ENCODE measurements at places on chromosomes 11 and 22.

- DNase-seq: no peak
Observed at GRCh38 chr11:75264356-75264755, 23.8 kb downstream of the TPBGL start.

GRCh38 chr11:123045101-123045500 lies 16.8 kb downstream of the HSPA8 start:
- DNase-seq: no peak

GRCh38 chr11:26247340-26247739 lies 84.6 kb upstream of the ANO3 start:
- no peak for DNase-seq

DNA sequence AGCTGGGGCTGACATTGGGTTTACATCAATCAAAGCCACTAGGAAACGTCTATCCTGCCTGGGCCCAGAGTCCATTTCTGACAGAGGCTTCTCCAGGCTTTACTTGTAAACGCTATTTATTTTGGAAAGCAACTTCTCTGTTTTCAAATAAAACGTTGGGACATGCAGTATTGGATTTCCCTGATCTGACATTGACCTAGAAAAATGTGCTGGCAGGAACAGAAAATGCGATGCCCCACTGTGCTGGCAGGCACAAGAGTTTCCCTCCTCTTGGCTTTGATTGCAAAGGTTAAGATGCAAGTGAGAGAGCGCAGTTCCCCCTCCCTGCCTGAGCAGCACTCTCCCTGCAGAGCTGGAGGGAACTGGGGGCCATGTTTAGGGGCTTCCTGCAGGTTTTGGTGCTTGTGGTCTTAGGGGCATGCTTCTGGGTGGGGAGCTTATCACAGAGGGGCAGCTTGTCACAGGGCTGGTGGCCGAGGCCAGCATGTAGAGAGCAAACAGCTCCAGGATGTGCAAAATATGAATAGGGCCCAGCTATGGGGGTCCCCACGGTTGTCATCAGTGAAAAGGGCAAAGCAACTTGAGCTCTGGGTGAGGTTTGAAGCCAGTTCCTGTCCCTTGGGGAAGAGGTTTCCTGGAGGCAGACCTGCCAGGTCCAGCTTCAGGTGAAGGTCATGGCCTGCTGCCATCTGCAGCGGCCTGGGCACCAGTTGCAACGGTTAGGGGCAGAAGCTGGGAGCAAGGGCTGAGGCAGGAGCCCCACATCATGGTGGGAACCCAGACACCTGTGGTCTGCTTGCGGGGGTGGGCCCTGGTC lies 42.3 kb upstream of the DKK3 start:
- DNase-seq: no peak

- peak; percentile 54 for DNase-seq
Observed at GRCh38 chr11:61061081-61061826, 41.0 kb upstream of the CD5 start.

- DNase-seq: no peak
Observed at GRCh38 chr11:132078264-132079076, 708.1 kb downstream of the NTM start.

DNA sequence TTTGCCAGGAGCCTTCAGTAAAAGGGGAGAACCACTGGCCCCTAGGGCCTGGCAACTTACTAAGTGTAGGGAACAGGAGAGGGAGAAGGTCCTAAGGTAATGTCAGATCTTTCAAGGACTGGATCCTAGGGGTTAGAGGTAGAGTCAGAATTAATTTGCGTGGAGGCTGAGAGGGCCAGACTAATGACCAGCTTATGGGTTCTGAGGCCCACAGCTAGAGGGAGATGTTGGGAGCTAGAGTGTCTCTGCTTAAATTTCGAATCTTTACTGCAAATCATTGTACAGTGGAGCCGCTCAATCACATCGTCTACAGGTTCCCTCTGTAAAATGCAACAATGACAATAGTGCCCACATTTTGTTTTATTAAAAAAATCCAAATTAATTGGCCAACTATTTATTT lies 31.4 kb downstream of the CLMP start:
- no peak for DNase-seq

DNA sequence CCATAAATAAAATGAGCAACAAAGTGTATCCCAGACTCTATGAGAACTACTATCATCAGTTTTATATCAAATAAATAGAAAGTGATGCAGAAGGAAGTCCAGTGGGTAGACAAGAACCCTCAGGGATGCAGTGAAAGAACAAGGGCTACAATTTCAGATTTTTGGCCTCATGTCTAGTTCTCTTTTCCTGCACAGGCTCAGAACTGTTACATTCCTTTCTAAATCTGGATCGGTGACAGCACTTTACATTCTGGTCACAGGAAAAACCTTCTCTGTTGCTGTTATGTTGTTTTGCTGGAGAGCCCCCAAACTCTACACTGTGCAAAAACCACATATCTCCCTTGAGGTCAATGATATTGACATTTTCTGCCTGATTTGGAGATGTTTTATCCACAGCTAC lies 108.8 kb upstream of the ANO5 start:
- DNase-seq: no peak

GRCh38 chr11:89487016-89487415 lies 4.2 kb downstream of the NOX4 start:
- DNase-seq: no peak

- DNase-seq: no peak
Observed at GRCh38 chr11:30281476-30282288, 41.2 kb upstream of the ARL14EP start.

DNA sequence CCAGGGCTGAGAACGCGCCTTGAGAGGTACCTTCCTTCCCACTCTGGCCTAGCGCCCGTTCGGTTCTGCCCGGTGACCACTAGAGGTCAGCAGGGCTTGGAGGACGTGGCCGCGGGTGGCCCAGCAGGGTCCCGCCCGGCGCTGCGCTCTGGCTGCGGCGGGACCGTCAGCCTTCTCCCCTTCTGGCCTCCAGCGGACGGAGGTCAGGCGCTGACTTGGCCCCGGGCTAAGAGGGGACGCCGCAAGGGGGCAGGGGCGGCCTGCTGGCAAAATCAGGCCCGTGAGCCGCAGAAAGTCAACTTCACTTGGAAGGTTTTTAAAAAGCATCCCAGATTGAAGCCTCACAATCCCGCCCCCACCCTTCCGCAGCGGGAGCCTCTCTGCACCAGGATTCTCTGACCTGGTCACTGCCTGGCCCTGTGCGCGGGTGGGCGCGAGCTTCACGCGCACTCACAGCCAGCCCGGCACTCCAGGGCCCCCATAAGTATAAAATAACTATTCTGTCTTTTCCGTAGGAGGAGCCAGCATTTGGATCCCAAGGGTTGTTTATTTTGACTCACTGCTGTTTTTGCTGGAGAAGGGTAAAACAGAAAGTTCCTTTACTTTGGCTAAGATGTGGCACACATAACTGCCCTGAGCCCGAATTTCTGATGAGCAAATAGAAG lies 23.2 kb upstream of the ZBTB16 start:
- DNase-seq: no peak

DNA sequence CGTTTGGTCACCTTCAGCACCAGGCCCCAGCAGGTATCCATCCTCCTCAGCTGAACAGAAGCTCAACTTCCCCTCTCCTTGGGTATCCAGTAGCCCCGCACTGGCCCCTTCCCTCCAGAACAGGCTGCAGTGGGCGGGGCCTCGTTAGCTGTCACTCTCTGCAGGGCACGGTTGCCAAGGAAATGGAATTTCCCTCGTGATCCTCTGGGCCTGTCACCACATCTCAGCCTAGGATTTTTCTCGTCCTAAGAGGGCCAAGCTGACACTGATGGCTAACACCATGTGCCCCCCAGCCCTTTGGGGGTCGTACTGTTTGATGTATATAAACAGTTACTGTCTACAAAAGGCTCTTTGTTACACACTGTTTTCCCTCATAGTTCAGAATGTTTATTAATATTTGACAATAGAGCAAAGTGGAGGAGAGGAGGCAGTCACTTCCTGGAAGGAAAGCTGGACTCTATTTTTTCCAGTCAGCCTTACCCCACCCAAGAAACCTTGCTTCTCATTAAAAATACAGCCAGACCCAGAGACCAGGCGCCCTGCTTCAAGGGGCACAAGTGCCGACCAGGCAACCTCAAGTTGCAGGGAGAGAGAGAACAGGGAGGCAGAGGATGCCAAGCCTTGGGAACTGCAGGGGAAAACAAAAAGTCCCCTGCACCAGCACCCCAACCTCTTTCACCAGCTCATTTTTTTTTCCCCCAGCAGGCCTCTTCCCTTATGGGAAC lies 44.5 kb downstream of the FEZ1 start:
- DNase-seq: no peak

DNA sequence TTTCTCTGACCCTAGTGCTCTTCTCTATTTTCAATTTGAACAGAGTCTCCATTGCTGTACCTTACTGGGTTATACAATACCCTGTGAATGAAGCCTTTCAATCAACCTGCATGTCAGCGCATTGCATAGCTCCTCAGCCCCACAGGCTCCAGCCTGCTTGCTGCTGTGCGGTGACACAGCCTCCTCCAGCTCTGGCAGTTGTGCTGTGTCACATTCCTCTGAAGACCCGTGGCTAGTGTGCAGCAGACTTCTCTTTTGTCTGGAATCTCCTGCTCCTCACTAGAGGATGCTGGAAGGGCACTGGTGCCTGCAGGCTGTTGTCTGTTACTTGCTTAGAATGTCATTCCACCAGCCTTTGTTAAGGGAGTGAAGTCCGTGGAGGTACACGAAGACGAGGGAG lies 390.1 kb upstream of the B3GAT1 start:
- DNase-seq: no peak

GRCh38 chr11:69416762-69417698 lies 64.4 kb upstream of the LINC01488 start:
- DNase-seq: no peak

DNA sequence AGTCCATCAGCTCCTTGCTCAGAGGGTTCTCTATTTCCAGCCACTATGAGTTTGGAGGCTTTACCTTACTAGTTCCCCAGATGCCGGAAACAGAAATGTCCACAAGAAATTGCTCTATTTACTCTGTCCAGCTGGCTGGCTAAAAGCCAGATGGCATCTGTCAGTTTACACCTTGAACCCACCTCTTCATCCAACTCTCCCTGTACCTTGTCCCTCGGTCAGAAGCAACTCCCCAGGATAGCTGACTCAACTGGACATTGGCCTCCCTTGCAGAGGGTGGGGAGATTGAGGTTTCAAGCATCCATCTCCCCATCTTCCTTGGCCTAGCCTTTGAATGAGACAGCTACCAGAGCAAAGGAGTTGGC lies 1.7 kb downstream of the C2CD2L start:
- no peak for DNase-seq

- DNase-seq: no peak
Observed at GRCh38 chr11:12114193-12115033, 4.0 kb downstream of the MICAL2 start.

DNA sequence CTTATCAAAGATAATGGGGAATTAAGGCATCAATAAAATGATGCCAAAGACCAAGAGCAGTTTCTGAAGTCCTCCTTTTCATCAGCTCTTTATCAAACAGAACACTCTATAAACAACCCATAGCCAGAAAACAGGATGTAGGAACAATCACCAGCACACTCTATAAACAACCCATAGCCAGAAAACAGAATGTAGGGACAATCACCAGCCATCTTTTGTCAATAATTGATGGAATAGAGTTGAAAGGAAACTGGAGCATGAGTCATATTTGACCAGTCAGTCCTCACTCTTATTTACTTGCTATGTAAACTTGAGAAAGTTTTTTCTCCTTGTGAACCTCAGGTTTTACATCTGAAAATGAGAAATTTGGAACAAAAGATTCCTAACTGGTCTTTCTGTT lies 10.0 kb downstream of the MS4A2 start:
- DNase-seq: no peak

- no peak for DNase-seq
Observed at GRCh38 chr22:42176255-42176915, 45.8 kb upstream of the CYP2D6 start.

DNA sequence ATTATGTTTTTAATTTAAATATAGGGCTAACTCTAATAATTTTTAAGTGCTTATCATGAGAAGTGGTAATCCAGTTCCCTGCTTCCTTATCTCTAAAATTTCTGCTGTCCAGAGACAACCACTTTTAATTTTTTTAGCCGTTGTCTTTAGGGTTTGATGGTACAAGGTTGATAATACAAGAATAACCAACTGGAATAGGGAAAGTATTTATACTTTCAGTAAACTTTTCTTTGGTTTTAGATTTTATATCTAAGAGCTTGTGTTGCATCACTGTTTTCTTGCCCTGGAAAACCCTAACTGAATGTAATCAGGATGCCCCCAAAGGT lies 46.5 kb upstream of the ADORA2A start:
- no peak for DNase-seq

- no peak for DNase-seq
Observed at GRCh38 chr11:73177380-73177777, 35.3 kb upstream of the FCHSD2 start.

GRCh38 chr22:26430600-26430999 lies 1.5 kb downstream of the ASPHD2 start:
- no peak for DNase-seq

DNA sequence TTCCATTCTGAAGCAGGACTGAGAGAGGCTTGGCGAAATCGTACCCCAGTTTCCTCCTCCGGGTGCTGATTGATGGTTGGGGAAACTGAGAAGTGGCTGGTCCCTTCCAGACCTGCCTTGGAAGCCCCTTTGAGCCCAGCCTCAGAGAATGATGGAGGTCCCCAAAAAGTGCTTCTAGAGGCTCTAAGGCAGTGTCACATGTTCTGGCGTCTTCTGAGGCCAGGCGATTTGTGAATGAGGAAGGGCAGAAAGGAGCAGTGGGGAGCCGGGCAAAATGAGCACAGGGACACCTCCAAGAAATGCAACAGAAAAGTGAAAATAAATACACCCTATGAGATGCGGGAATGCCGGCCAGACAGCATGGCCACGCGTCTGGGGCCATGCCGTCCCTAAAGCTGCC lies 1.0 kb upstream of the LIF start:
- no peak for DNase-seq

- DNase-seq: no peak
Observed at GRCh38 chr22:26821854-26822253, 164.5 kb downstream of the MIAT start.

DNA sequence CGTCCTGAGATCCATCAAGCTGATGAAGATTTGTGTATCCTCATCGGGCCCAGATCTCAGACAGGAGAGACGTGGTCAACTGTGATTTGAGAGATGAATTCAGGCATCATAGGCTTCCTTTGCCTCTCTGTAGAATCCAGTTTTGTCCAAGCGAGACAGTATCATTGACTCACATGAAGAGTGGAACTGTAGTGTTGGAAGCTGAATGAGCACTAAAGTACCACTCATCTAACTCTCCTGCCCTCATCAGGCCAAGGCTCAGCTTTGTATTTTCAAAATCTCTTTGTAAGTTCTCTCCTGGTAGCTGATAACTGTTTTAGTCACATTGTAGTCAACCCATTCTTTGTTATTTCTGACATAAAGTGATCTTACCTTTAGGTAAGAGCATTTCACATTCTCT lies 85.1 kb downstream of the KIRREL3 start:
- DNase-seq: no peak

DNA sequence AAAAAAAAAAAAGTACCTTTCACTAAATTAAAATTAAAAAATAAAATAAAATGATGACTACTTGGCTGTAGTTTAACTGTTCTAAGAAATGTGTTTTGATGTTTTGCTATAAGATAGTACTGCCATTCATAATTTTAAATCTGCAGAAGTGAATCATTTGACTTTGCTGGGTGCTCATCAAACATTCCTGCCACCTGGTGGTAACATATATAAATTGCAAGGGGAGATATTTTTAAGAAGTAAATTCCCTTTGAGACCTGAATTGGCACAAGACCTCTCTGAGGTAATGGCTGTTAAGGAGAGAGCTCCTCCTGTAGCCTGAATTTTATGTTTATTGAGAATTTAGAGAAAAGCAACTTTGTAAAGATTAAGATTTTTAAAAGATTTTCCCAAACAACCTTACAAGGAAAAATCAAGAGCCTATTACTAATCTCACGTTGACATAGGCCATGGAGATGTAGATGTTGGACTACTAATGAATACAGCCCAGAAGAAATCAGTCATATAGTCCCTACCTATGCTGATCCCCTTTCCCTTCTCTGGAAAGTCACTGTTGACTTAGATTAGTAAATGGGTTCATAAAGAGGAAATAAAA lies 11.9 kb upstream of the NARS2 start:
- DNase-seq: no peak
